Peyer's patch (tissue), 4 donors: ENCODE measurements at places on chromosomes 5 and 9.

- no peak for DNase-seq
Observed at GRCh38 chr5:32586276-32586599, 881 bp downstream of the SUB1 start.

- no peak for DNase-seq
Observed at GRCh38 chr5:99771296-99771695, 763.9 kb upstream of the FAM174A start.

DNA sequence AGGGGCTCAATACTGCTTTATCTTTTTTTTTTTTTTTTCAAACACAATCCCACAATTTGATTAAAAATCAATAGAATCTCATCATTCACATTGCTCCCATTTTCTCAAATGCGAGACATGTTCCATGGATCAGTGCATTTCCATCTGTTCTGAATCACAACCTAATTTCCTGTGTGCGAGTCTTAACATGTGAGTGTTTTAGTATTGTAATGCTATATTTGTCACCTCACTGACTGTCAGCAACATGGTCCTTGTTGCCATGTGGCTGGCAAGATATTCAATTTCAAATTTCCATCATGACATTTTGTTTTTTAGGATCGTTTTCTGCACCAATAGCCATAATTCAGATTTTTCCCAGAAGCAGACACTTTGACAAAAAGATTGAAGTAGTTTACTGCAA, 233.2 kb upstream of the PRDM9 start:
- no peak for DNase-seq

DNA sequence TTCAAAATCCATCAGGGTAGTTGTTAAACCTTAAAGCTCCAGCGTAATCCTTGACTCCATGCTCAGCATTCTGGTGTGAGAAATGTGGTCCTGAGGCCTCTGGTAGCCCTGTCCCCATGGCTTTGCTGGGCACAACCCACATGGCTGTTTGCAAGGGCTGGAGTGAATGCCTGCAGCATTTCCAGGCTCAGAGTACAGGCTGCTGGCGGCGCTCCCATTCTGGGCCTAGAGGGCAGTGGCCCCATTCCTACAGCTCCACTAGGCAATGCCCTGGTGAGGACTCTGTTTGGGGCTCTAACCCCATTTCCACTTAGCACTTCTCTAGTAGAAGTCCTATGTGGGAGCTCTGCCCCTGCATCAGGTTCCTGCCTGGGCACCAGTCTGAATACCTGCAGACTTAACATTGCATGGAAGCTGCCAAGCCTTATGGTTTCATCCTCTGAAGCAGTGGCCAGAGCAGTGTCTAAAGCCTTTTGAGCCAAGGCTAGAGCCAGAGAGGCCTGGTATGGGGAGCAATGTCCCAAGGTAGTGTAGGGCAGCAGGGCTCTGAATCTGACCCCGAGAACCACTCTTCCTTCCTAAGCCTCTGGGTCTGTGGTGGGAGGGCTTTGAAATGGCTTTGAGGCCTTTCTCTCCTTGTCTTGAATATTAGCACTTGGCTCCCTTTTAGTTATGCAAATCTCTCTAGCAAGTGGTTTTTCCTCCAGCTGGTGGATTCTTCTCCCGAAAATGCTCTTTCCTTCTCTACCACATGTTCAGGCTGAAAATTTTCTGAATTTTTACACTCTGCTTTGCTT, 5.8 kb upstream of the ALDH1A1 start:
- DNase-seq = no peak

DNA sequence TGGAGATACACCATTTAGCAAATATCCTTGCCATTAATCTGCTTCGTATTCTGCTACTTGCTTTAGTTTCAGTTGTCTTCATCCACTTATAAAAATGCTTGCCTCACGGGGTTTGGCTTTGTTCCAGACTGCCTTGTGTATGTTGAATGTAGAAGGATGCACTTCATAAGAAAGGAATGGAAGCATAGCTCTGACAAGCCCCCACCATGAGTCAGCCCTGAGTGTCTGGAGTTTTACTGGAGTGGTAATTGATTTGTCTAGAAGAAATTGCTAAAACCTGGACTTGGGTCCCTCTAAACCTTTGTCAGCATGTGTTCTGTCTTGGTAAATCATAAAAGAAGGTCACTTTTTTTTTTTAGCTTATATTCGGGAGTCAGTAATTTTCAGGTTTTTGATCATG, 4.6 kb downstream of the TEX48 start:
- DNase-seq = no peak

DNA sequence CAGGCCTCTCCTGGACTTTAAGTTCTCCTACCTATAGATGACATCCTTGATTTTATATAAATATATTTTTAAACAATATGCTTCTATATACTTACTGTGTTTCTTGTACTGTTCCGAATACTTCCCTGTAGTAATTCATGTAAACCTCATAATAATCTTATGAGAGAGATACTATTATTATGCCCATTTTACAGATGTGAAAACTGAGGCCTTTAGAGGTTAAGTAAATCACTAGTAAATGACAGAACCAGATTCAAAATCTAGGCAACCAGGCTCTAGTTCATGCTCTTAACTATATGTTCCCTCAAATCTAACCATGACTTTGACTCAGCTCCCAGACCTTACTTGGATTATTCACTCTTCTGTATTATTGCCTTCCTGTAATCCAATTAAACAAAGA, 243.0 kb upstream of the NR4A3 start:
- DNase-seq = no peak

- no peak for DNase-seq
Observed at GRCh38 chr9:137157618-137158415, 12.0 kb downstream of the LRRC26 start.

DNA sequence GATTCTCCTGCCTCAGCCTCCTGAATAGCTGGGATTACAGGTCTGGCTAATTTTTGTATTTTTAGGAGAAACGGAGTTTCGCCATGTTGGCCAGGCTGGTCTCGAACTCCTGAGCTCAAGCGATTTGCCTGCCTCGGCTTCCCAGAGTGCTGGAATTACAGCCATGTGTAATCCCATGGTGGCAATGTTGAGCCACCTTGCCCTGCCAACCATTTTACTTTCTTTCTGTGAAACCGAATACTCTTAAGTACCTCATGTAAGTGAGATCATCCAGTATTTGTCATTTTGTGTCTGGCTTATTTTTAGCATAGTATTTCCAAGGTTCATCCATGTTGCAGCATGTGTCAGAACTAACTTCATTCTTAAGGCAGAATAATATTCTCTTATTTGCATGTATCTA, 8.2 kb downstream of the PRRC2B start:
- no peak for DNase-seq

DNA sequence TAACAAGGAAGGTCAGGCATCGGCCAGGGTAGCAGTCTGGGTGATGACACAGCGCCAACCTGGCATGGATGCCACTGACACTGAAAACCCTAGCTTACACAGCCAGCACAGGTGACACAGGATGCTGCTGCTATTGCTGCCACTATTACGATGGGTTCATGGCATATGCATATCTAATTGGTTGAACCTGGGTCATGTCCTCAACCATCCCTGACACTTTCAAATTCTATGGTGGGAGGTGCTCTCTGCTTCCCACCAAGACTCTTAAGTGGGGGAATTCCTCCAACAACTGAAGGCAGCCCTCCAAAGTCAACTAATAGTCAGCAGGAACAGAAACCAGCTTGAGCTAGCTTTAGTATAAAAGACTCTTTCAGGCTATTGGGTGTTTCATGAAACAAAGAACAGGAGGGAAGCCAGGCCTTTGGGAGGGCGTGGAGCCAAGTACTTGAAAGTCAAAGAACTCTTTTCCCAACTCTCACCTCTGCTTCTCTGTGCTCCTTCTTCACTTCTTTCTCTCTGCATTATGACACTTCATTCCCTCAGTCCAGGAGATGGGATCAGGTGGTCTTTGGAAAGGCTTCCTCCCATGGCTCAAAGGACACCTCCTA, 21.3 kb downstream of the PTTG1 start:
- DNase-seq = no peak

DNA sequence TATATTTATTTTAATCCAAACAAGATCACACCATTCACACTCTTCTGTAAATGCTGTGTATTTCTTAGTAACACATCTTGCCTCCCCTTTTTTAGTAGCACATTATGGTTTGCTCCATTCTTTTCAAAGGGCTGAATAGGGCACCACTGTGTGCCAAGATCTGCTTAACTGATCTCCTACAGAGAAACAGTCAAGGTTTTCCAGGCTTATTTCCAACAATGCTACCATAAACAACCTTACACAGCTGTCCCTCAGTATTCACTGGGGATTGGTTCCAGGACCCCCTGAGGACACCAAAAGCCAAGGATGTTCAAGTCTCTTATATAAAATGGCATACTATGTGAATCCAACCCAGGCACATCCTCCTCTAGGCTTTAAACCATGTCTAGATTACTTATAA, 16.5 kb downstream of the GOLM1 start:
- no peak for DNase-seq

- DNase-seq = no peak
Observed at GRCh38 chr5:56116599-56117141, 116.5 kb downstream of the ANKRD55 start.

DNA sequence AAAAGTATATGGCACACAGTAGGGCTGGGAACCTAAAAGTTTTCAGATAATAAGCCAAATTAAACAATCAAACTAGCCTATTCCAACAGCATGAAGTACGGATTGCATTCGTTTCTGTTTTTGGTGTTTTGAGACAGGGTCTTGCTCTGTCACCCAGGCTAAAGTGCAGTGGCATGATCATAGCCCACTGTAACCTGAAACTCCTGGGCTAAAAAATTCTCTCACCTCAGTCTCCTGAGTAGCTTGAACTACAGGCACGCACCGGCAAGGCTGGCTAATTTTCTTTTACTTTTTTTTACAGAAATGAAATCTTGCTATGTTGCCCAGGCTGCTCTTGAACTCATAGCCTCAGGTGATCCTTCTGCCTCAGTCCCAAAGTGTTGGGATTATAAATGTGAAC, 5.2 kb downstream of the RFX3 start:
- no peak for DNase-seq

DNA sequence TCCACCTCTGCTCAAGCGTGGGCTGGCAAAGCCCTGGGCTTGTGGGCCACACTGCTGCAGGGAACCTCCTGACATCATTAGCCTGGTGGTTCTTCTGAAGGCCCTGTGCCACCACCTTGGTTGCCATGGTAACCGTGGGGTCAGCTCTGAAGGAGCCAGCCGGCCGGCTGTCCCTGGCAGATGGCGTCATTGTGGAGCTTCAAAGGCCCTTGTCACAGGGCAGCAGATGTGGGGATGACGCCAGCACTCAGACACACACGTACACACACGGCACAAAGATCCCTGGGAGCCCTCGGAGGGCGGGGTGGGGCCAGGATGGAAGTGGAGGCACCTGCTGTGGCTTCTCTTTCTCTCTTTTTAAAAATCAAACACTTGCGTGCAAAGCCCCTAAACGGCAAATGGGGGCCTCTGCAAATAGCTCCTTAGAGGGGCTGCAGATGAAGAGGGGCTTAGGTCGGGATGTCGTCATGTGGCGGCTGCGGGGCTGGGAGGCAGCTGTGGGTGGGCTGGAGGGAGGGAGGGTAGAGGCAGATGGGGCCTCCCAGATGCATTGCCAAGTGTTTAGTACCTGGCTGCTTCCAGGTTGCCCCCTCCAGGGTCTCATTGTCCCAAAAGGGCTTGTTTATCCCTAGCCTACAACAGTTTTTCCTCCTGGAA, 19.5 kb upstream of the RPL26L1 start:
- DNase-seq = no peak

GRCh38 chr9:12425878-12426864, 267.0 kb upstream of the TYRP1 start:
- DNase-seq = no peak

DNA sequence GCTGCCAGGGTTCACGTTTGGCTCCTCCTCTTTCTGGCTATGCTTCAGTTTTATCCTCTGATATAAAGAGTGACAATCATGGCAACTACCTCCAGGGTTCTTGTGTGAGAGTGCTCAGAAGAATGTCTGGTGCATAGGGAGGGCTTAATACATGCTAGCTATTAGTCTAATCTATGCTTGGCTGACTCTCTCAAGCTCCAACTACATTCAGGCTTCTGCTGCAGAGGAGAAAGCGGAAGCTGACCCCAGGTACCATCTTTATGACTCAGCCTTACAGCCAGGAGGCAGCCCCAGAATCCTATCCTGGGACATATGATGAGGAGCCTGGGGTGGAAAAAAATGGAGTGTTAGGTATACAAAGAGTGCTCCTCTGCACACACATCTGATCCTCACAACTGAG, 32.1 kb upstream of the RASGRF2 start:
- DNase-seq = no peak

DNA sequence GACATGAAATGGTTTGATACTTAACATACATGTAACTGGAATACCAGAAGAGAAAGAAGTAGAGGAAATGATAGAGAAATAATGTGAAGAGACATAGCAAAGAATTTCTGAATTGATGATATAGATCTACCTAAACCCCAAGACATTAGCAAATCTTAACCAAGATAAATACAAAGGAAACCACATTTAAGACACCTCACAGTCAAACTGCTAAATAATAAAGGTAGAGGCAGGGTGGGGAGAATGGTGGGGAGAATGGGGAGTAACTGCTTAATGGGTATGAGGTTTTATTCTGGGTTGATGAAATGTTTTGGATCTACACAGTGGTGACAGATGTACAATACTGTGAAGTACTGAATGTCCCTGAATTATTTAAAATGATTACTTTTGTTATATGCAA, 17.5 kb downstream of the CARNMT1 start:
- no peak for DNase-seq

DNA sequence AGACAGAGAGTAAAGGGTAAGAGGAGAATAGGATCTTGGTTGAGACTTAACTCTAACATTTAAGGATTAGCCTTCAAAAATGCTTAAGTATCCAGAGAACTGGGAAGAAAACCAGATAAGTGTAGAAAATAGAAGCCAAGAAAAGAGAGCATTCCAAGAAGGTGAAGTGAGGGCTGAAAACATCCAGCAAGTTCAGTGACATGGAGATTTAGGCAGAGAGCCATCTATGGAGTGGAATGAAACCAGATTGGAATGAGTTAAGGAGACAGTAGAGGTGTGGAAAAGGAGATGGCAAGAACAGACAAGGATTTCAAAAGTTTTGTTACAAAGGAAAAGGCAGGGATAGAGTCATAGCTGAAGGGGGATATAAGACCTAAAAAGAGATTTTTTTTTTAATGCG, 188.1 kb downstream of the TRPM3 start:
- DNase-seq = no peak

DNA sequence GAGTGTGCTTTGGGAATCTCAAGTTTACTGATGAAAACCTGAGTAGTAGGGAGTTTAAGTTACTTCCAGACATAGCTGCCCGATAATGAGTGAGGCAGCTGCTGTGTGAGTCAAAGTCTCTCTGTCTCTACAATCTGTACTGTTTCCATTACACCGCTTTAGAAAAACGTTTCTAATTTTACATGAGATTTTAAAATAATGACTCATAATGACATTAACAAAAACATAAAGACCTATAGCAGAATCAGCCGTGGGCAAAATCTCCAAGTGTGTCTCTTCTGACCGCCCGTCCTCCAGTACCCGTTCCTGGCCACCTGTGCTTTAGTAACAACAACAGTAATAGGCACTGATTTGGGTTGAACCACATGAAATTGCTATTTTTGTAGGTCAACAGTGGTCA, 69.6 kb upstream of the PRRC1 start:
- DNase-seq = no peak

- no peak for DNase-seq
Observed at GRCh38 chr5:178777520-178777919, 47.1 kb upstream of the ZNF354A start.
